ENCODE measurements at places on chromosomes 12 and 14.

DNA sequence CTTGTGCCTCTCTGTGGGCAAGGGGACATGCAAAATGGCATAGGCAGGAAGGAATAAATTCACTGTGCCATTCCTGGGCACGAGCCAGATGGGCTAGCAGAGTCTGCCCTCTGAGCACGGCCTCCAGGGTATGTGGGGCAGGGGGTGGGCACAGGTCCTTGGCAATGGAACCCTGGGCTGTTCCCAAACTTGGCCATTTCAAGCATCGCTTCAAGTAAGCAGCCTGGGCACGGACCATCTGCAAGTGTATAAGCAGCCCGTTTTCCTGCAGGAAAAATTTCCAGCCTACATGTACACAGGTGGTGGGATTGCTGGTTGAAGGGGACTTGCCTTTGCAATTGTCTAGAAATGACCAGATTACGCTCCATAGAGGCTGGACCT lies 40.3 kb downstream of the CCDC85C start:
- no peaks in the 10 kb centered on the region for H3K27me3 ChIP-seq
- peaks cover 1% of the 10 kb centered on the region for H3K4me1 ChIP-seq
- DNase-seq: no peak
- no peak overlapping the region for H3K27ac ChIP-seq

- peaks cover 2% of the 10 kb centered on the region for H3K4me1 ChIP-seq
- H3K27ac ChIP-seq: no peak overlapping the region
- DNase-seq: peak; percentile 18
- no peaks in the 10 kb centered on the region for H3K27me3 ChIP-seq
- no peaks in the 10 kb centered on the region for H3K36me3 ChIP-seq
These were observed 68.6 kb upstream of the MAX start for GRCh38 chr14:65170768-65171507.

- no peaks in the 10 kb centered on the region for H3K36me3 ChIP-seq
- no peaks in the 10 kb centered on the region for H3K27me3 ChIP-seq
- H3K4me3 ChIP-seq: peak overlapping the region; percentile 15
- peak overlapping the region; percentile 3 for H3K27ac ChIP-seq
- peaks cover 29% of the 10 kb centered on the region for H3K4me1 ChIP-seq
- no peak for DNase-seq
These were observed 16.3 kb downstream of the MARK3 start for GRCh38 chr14:103401223-103402214.

GRCh38 chr12:85821759-85822158 lies 14.4 kb downstream of the RASSF9 start:
- no peaks in the 10 kb centered on the region for H3K27me3 ChIP-seq
- no peak for DNase-seq
- no peaks in the 10 kb centered on the region for H3K36me3 ChIP-seq
- H3K4me1 ChIP-seq: no peaks in the 10 kb centered on the region
- H3K27ac ChIP-seq: no peak overlapping the region

DNA sequence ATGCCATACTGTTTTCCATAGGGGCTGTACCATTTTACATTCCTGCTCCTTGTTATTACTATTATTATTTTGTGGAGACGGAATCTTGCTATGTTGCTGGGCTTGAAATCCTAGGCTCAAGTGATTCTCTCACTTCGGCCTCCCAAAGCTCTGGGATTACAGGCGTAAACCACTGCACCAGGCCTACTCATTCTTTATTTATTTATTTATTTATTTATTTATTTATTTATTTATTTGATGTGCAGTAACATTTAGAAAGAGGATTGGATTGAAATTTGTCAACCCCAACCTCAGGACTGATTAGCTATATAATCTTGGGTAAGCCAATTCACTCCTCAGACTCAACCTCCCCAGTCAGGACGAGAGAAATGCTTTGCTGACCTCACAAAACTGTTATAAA lies 107.9 kb downstream of the VEZT start:
- no peaks in the 10 kb centered on the region for H3K27me3 ChIP-seq
- DNase-seq: no peak
- no peak overlapping the region for H3K27ac ChIP-seq
- H3K4me3 ChIP-seq: no peak overlapping the region
- no peaks in the 10 kb centered on the region for H3K36me3 ChIP-seq
- H3K4me1 ChIP-seq: no peaks in the 10 kb centered on the region

GRCh38 chr14:67360470-67361206 lies 510 bp downstream of the EIF2S1 start:
- H3K27ac ChIP-seq: peak overlapping the region; percentile 94
- no peaks in the 10 kb centered on the region for H3K27me3 ChIP-seq
- peaks cover 37% of the 10 kb centered on the region for H3K4me1 ChIP-seq
- peaks cover 6% of the 10 kb centered on the region for H3K36me3 ChIP-seq

DNA sequence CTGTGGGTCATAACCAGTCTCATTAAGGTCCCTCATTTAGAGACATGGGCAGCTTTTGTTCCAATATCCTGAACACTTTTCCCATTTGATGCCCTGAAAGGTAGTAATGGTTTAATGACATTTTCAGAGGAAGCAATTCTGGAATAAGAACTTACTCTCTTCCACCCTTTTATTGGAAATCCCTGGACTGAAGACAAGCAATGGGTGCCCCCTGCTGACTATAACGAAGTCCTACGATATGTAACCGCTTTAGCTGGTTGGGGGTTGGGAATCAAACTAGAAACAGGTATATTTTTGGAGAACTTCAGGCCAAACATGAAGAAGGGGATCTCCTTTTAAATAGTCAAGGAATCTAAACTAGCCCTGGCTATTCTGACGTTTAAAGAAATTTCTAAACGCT lies 20.5 kb downstream of the SARNP start:
- no peak overlapping the region for H3K4me3 ChIP-seq
- no peaks in the 10 kb centered on the region for H3K4me1 ChIP-seq
- no peak overlapping the region for H3K27ac ChIP-seq
- H3K27me3 ChIP-seq: no peaks in the 10 kb centered on the region
- no peak for DNase-seq

GRCh38 chr14:94544726-94545125 lies 16.5 kb upstream of the SERPINA4 start:
- H3K4me3 ChIP-seq: no peak overlapping the region
- no peaks in the 10 kb centered on the region for H3K36me3 ChIP-seq
- peaks cover 47% of the 10 kb centered on the region for H3K27me3 ChIP-seq
- no peak overlapping the region for H3K27ac ChIP-seq
- H3K4me1 ChIP-seq: no peaks in the 10 kb centered on the region
- DNase-seq: no peak

DNA sequence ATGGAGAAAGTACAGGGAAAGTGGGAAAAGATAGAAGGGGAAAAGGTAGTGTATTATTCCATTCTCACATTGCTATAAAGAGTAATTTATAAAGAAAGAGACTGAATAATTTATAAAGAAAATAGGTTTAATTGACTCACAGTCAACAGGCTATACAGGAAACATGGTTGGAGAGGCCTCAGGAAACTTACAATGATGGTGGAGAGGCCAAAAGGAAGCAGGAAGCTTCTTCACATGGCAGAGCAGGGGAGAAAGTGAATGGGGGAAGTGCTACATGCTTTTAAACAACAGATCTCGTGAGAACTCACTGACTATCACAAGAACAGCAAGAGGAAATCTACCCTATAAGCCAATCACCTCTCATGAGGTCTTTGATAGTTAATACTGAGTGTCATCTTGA lies 725.0 kb upstream of the FLRT2 start:
- no peaks in the 10 kb centered on the region for H3K4me1 ChIP-seq
- H3K4me3 ChIP-seq: no peak overlapping the region

DNA sequence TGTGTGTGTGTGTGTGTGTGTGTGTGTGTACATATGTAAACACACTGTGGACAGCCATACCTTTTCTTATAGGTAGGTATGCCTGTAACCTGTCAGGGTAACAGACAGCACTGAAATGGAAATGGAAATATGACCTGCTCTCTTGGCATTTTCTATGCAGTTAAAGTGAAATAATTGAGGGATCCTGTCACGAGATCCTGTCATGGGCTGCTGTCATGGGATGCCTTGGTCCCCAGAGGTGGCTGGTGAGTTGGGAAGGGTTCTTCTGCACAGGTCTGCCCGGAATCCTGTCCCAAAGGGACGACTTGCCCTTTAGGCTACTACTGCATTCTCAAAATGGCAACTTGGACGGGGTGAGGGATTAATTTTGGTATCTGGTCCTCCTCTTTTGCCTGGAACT lies 47.3 kb downstream of the ELK3 start:
- peaks cover 66% of the 10 kb centered on the region for H3K4me1 ChIP-seq
- H3K36me3 ChIP-seq: peaks cover 7% of the 10 kb centered on the region
- H3K4me3 ChIP-seq: peak overlapping the region; percentile 45
- no peaks in the 10 kb centered on the region for H3K27me3 ChIP-seq
- H3K27ac ChIP-seq: peak overlapping the region; percentile 99

- H3K4me1 ChIP-seq: peaks cover 4% of the 10 kb centered on the region
- peak; percentile 21 for DNase-seq
- no peak overlapping the region for H3K4me3 ChIP-seq
- no peak overlapping the region for H3K27ac ChIP-seq
- peaks cover 25% of the 10 kb centered on the region for H3K27me3 ChIP-seq
These were observed 4.5 kb downstream of the DAO start for GRCh38 chr12:108884116-108885012.

DNA sequence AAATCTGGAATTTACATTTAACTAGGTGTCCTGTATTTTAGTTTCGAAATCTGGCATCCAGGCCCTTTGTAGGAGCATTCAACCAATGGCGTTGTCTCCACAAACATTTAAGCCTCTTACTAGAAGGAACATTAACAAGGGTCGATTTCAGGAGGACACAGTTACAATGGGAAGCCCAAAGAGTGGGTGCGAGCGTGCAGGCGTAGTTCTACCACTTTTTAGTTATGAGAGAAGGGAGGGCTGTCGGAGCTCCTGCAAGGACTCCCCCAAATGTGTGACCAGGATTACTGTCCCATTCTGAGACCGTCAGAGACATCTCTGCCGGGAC lies 365 bp upstream of the ABHD4 start:
- no peak for DNase-seq
- H3K4me1 ChIP-seq: peaks cover 17% of the 10 kb centered on the region
- H3K4me3 ChIP-seq: peak overlapping the region; percentile 85
- H3K36me3 ChIP-seq: peaks cover 14% of the 10 kb centered on the region
- no peaks in the 10 kb centered on the region for H3K27me3 ChIP-seq

DNA sequence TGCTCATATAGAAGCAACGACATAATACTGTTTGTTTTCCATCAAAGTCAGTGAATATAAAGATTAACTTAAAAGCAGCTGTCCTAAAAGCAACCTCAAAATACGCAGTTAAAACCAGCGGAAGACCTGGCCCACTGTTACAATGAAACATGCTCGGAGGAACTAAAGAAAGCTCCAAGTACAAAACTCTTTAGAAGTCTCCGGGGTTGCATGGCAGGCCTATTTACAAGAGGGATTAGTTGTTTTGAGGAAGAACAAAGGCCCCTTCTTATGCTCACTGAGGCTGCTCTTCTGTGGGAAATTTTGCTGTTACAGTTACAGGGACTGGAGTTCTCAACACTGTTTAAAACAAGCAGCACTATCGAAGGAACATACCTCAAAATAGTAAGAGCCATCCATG lies 75.9 kb upstream of the C12orf71 start:
- DNase-seq: no peak
- H3K27me3 ChIP-seq: no peaks in the 10 kb centered on the region
- no peaks in the 10 kb centered on the region for H3K36me3 ChIP-seq
- H3K27ac ChIP-seq: no peak overlapping the region
- no peak overlapping the region for H3K4me3 ChIP-seq

DNA sequence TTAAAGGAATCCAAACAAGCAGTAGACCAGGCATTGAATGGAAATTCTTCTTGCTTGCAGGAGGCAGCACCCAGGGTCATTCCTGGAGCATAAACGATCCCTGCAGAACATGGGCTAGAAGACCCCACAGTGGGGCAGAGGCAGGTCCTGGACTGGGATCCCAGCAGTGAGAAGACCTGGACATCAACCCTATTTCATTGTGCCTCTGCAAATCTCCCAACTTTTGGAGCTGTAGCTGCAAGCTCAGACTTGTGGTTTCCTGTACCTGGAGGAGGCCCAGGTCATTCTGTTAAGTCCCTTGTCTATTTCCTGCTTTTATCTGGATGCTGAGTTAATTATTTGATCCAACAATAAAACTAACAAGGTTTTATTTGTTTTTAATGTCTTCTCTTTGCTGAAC lies 61.7 kb downstream of the CALM1 start:
- peaks cover 17% of the 10 kb centered on the region for H3K27me3 ChIP-seq
- H3K27ac ChIP-seq: no peak overlapping the region
- no peaks in the 10 kb centered on the region for H3K36me3 ChIP-seq
- H3K4me1 ChIP-seq: no peaks in the 10 kb centered on the region
- DNase-seq: no peak

DNA sequence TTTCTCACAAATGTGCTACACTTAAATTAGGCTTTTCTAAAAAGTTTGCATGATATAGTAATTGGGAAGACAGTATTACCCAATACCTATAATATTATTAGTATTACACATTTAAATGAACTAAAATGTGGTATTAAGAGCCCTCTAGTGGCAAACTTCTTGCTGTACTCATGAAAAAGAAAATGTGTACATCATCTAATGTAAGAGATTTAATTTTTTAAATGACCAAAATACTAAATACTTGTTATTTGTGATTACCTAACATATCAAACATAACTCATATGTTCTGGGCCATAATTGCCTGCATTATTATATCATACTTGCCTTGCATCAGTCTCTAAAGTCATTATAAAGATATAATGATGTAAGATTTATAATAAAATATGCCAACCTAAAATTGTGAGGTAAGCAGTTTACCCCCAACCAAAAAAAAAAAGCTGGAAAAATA lies 64.2 kb downstream of the DNAI7 start:
- DNase-seq: no peak
- no peak overlapping the region for H3K27ac ChIP-seq
- H3K4me3 ChIP-seq: no peak overlapping the region
- H3K27me3 ChIP-seq: no peaks in the 10 kb centered on the region

DNA sequence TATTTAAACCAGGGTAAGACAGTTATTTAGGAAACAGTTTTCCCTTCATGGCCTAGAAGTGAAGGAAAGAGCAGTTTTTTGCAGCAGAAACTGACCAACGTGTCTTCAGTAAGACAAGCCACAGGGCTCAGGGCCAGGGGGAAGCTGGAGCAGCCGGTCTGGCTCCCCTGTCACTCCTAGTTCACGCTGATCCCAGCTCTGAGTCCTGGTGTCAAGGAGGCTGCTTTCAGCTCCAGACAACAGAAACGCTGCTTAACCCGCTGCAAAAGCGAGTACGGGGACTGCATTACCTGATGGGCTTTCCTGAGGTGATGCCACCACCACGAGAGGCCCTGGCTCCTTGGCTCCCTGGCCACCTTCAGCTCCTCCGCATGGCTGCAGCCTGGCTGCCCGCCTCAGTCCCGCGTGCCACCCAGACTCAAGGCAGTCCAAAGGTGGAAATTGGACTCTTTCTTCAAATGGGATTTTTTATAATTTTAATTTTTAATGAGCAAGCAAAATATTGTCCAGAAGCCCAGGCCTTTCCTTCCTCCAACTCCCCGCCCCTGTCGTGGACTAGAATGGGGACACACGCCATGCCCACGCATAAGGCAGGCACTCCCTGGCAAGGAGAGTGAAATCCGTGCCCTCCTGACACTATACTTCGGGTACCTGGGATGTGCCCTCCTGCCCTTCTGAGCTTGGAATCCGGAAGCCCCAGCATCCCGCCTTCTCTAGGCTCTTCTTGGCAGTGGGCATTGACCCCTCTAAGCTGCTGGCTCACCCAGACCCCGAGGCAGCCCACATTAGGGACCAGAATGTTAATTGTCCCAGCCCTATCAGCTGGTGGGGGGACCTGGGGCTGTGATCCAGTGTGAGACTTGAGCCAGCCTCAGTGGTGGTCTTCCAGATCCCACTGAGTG lies 85.0 kb downstream of the PAPOLA start:
- peaks cover 6% of the 10 kb centered on the region for H3K4me1 ChIP-seq
- no peaks in the 10 kb centered on the region for H3K36me3 ChIP-seq
- H3K4me3 ChIP-seq: no peak overlapping the region
- no peak for DNase-seq
- no peaks in the 10 kb centered on the region for H3K27me3 ChIP-seq
